ENCODE measurements at places on chromosomes 16 and 17. TPM values are rescaled to one million over a fixed set of nuclear protein-coding genes. Genes with fewer than 3 reads are reported as not detected.

Gene MT1F
- not detected for total RNA-seq

DNA sequence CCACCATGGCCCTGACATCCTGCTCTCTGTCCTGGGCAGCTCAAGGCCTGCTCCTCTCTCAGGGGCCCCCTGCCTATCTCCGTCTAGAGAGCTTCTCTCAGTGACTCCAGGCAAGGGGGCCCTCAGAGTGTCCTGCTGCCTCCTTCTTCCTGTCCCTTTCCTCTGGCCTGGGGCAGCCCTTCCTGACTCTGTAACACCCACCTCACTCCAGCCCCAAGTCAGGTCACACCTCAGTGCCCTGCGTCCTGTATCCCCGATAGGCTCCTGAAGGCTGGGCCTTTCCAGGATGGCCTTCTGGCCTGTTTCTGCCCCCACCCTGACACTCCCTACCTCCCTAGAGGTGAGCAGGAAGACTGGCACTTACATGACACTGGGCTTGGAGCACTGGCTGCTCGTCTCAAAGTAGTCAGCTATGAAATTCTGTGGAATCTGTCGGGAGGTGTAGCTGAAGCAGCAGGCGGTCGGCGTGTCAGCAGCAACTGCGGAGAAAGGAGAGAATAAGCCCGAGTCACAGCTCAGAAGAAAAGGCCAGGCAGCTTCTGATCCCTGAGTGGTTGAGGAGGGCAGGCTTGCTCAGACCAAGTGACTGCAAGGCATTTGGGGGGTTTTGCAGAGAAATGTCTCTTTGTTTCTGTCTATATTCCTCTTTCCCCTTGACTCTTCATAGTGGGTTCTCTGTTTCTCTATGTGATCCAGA lies 976 bp downstream of the CCL3L1 start:
- peaks cover 14% of the 10 kb centered on the region for H3K4me1 ChIP-seq
- no peak for DNase-seq
- H3K27ac ChIP-seq = no peak overlapping the region
- H3K36me3 ChIP-seq = no peaks in the 10 kb centered on the region
- H3K27me3 ChIP-seq = no peaks in the 10 kb centered on the region

Gene ZPBP2
- not detected for total RNA-seq

GRCh38 chr17:73657473-73658116 lies 13.3 kb upstream of the SDK2 start:
- no peaks in the 10 kb centered on the region for H3K27me3 ChIP-seq
- no peaks in the 10 kb centered on the region for H3K36me3 ChIP-seq
- DNase-seq = peak; percentile 58
- no peaks in the 10 kb centered on the region for H3K4me1 ChIP-seq
- no peak overlapping the region for H3K4me3 ChIP-seq

DNA sequence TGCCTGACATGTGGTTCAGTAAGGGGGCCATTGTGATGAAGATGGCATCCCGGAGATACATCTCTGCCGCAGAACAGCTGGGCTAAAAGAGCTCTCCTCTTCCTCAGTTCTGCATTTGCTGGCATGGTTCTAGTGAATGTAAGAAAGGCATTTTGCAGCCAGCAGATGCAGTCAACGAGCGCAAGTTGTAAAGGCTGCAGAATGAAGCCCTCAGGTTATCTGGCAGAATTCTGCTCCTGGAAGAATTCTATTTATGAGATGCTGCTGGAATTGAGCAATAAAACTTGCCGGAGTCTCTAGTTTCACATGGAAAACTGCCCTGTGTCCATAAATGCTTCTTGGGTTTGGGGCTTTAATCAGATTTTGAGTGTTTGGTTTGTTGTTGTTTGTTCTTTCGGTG lies 176.8 kb upstream of the HSBP1 start:
- no peaks in the 10 kb centered on the region for H3K36me3 ChIP-seq
- no peaks in the 10 kb centered on the region for H3K27me3 ChIP-seq
- H3K4me1 ChIP-seq = no peaks in the 10 kb centered on the region
- no peak overlapping the region for H3K4me3 ChIP-seq

Gene KRT12
- not detected for total RNA-seq

DNA sequence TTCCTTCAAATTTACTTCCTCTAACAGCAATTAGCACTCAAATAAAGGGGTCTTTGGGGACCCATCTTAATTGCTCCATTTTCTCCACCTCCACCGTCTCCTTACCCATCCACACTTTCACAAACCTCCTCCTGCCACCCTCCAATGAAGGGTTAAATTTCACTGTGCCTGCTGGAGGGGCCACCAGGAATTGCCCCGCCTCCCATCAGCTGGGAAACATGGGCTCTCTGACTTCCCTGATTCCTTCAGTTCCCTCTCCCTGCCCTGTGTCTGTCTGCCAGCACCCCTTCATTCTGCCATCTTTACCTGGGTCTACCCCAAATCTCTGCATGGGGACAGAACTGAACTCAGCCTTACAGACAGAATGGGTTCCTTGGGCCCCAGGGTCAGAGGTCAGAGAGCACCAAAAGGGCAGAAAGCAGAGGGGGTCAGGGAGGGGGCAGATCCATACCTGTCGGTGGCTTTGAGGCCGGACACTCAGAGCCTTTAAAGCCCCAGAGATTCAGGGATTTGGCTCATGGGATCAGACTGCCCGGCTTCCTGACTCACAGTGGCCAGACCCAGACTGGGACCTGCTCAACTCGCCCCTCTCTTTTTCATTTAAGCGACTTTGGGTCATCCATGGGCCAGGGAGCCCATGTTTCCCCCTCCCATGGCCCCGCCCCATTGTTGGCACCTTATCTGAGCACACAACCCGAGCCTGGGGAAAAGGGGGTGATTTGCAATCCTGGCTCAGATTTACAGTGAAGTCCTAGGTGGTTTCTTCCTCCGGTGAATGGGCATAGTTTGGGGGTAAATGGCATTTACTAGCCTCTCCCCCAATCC lies 17.6 kb upstream of the SP2 start:
- no peaks in the 10 kb centered on the region for H3K36me3 ChIP-seq
- peaks cover 30% of the 10 kb centered on the region for H3K4me1 ChIP-seq
- peak overlapping the region; percentile 54 for H3K27ac ChIP-seq
- no peak overlapping the region for H3K4me3 ChIP-seq
- no peaks in the 10 kb centered on the region for H3K27me3 ChIP-seq

- H3K4me1 ChIP-seq = peaks cover 42% of the 10 kb centered on the region
- no peak overlapping the region for H3K4me3 ChIP-seq
- no peak for DNase-seq
Observed at GRCh38 chr17:40520991-40521453, 19.6 kb upstream of the TNS4 start.

Gene GIT1
- total RNA-seq = 19.5 TPM

DNA sequence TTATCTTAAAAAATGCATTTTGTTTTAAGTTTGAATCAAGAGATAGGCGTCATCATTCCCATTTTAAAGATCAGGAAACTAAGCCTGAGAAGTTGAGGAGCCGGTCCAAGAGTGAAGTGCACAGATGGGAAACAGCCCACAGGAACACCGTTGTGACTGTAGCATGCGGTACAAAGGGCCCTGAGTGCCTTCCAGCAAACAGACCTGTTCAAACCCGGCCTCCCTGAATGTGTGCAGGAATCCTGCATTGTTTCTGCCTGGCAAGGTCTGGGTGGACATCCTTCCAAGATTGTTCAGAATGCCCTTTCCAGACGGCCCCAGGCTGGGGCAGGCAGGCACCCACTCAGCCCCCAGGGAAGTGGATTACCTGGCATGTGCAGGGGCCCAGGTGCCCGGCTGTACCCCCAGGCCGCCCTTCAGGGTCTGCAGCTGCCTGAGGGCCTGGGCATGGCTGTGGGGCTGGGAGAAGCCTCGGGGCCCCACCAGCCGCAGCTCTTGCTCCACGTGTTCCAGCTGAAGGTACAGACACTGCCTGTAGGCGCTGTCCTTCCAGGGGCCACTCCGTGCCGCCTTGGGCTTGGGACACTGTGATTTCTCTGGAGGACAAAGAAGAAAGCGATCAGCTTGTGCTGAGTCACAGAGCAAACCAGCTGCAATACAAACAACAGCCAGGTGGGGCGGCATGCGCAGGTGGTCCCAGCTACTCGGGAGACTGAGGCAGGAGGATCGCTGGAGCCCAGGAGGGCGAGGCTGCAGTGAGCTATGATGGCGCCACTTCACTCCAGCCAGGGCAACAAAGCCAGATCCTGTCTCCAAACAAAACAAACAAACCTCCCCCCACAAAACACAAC lies 45.0 kb upstream of the GCSH start:
- no peak overlapping the region for H3K27ac ChIP-seq
- H3K36me3 ChIP-seq = no peaks in the 10 kb centered on the region
- no peak overlapping the region for H3K4me3 ChIP-seq
- peaks cover 9% of the 10 kb centered on the region for H3K27me3 ChIP-seq
- DNase-seq = peak; percentile 20

- H3K4me1 ChIP-seq = no peaks in the 10 kb centered on the region
- no peaks in the 10 kb centered on the region for H3K36me3 ChIP-seq
- H3K4me3 ChIP-seq = no peak overlapping the region
- no peak overlapping the region for H3K27ac ChIP-seq
- no peaks in the 10 kb centered on the region for H3K27me3 ChIP-seq
Observed at GRCh38 chr16:6016530-6017184, 919.1 kb upstream of the EEF2KMT start.

DNA sequence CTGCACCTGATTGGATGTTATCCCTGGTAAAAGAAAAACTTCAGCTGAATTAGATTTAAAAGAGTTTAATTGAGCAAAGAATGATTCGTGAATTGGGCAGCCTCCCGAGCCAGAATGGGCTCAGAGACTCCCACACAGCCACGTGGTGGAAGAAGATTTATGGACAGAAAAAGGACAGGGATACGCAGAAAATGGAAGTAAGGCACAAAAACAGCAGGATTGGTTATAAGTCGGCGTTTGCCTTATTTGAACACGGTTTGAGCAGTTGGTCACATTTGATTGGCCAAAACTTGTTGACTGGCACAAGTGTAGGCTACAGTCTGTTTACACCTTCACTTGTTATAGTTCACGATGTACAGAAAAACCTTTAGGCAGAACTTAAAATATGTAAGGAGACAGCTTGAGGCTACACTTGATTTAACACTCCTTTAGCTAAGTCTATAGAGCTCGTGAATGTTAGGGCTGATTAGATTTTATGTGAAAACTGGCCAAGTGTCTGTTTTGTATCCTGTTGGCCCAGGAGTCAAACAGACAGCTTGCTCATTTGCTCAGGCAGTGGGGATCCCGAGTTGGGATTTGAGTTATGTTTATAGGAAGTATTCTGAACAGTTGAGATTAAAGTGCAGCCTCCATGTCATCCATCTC lies 119.5 kb upstream of the SHISA6 start:
- no peak overlapping the region for H3K27ac ChIP-seq
- H3K27me3 ChIP-seq = no peaks in the 10 kb centered on the region
- H3K36me3 ChIP-seq = no peaks in the 10 kb centered on the region
- DNase-seq = no peak
- no peaks in the 10 kb centered on the region for H3K4me1 ChIP-seq

Gene PRSS27
- total RNA-seq = not detected

- no peaks in the 10 kb centered on the region for H3K27me3 ChIP-seq
- no peak for DNase-seq
- H3K4me3 ChIP-seq = no peak overlapping the region
Observed at GRCh38 chr17:65626451-65626850, 65.0 kb upstream of the AXIN2 start.

Gene MYH3
- total RNA-seq = 1.1 TPM

DNA sequence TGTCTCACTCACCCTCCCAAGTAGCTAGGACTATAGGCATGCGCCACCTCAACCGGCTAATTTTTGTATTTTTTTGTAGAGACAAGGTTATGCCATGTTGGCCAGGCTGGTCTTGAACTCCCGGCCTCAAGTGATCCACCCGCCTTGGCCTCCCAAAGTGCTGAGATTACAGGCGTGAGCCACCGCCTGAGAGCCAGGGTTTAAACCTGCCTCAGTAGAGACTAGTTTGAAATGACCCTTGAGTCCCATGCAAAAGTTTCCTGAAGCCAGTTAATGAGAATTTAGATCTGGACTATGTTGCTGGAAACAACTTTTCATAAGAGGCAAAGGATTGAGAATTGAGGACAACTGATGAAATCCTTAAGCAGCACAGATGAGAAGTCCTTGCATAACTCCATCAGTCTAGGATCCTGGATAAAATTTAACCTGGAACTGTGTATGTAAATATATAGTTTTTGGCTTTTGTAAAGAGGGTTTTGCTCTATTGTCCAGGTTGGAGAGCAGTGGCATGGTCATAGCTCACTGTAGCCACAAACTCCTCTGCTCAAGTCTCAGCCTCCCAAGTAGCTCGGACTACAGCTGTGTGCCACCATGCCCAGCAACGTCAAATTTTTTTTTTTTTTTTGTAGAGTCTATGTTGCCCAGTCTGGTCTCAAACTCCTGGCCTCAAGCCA lies 43.2 kb downstream of the CYB5B start:
- 0 out of 2 replicates have a peak, but pooled peaks cover 4% of the 10 kb centered on the region for H3K36me3 ChIP-seq
- H3K4me3 ChIP-seq = no peak overlapping the region
- H3K27me3 ChIP-seq = no peaks in the 10 kb centered on the region
- H3K4me1 ChIP-seq = peaks cover 6% of the 10 kb centered on the region
- H3K27ac ChIP-seq = no peak overlapping the region
- DNase-seq = no peak

Gene CDK5RAP3
- 61.7 TPM for total RNA-seq

Gene CTRB1
- not detected for total RNA-seq

Gene CD300A
- total RNA-seq = not detected

GRCh38 chr17:73506470-73507435 lies 137.5 kb downstream of the SDK2 start:
- no peaks in the 10 kb centered on the region for H3K4me1 ChIP-seq
- H3K4me3 ChIP-seq = no peak overlapping the region
- no peak overlapping the region for H3K27ac ChIP-seq
- H3K36me3 ChIP-seq = no peaks in the 10 kb centered on the region
- no peak for DNase-seq
- no peaks in the 10 kb centered on the region for H3K27me3 ChIP-seq

- no peaks in the 10 kb centered on the region for H3K4me1 ChIP-seq
- no peaks in the 10 kb centered on the region for H3K27me3 ChIP-seq
- H3K4me3 ChIP-seq = no peak overlapping the region
- H3K36me3 ChIP-seq = peaks cover 5% of the 10 kb centered on the region
Observed at GRCh38 chr17:82188001-82188961, 24.4 kb downstream of the CCDC57 start.

- DNase-seq = no peak
- H3K27ac ChIP-seq = no peak overlapping the region
- no peaks in the 10 kb centered on the region for H3K27me3 ChIP-seq
- no peaks in the 10 kb centered on the region for H3K4me1 ChIP-seq
- H3K36me3 ChIP-seq = no peaks in the 10 kb centered on the region
Observed at GRCh38 chr16:64919929-64920607, 201.8 kb downstream of the CDH11 start.

DNA sequence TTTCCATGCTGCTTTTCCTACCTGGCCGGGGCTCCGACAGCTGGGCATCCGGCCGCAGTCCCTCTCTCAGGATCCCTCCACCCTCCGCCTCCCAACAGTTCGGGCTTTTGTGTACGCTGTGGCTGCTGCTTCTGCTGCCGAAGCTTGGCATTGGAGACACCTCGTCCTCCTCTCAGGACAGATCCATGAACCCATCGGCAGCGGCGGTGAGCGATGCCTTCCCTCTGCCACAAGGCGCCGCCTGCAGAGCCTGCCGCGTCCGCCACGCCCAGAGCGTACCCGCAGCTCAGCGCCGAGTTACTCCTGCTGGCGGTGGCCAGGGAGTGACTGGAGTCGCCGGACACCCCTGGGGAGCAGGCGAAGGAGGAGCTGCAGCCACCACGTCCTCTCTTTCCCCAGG lies 2032.8 kb downstream of the TP53TG3F start:
- H3K27ac ChIP-seq = no peak overlapping the region
- H3K4me3 ChIP-seq = no peak overlapping the region
- H3K27me3 ChIP-seq = no peaks in the 10 kb centered on the region
- no peaks in the 10 kb centered on the region for H3K36me3 ChIP-seq

GRCh38 chr16:87800497-87800896 lies 34.7 kb upstream of the KLHDC4 start:
- no peaks in the 10 kb centered on the region for H3K36me3 ChIP-seq
- no peak overlapping the region for H3K4me3 ChIP-seq
- no peaks in the 10 kb centered on the region for H3K27me3 ChIP-seq

GRCh38 chr16:49640581-49640980 lies 215.3 kb downstream of the ZNF423 start:
- no peak overlapping the region for H3K27ac ChIP-seq
- no peak overlapping the region for H3K4me3 ChIP-seq
- no peaks in the 10 kb centered on the region for H3K27me3 ChIP-seq
- no peaks in the 10 kb centered on the region for H3K36me3 ChIP-seq
- H3K4me1 ChIP-seq = peaks cover 15% of the 10 kb centered on the region

All from GM23248 (cell line).